ENCODE measurements at places on chromosomes 7 and 10.
A peak's percentile ranks its signal among the peaks of the same experiment; 100 is the strongest.

DNA sequence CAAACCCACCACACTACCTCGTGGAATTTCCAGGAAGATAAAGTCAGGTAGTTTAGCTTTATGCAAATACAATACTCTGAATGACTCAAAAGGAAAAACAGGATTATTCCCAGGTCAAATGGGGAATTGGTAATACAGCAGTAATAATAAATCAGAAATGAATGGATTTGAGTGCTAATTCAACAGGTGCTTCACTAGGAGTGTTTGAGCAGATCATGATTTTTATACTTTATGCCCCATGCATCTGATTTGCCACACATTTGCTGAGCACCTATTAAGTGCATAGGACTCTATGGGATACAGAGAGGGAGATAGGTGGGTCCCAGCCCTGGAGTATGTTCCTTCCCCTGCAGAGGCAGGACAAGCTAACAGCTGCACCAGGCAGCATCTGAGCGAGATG, 381.4 kb upstream of the PODXL start:
- no peaks in the 10 kb centered on the region for H3K4me1 ChIP-seq
- DNase-seq = no peak

- no peak overlapping the region for H3K27ac ChIP-seq
- H3K27me3 ChIP-seq = no peaks in the 10 kb centered on the region
- no peak for DNase-seq
- no peaks in the 10 kb centered on the region for H3K4me1 ChIP-seq
Measured at GRCh38 chr10:70805619-70806215, 10.0 kb upstream of the SGPL1 start.

- H3K36me3 ChIP-seq = no peaks in the 10 kb centered on the region
- no peak overlapping the region for H3K4me3 ChIP-seq
- H3K27ac ChIP-seq = no peak overlapping the region
- no peaks in the 10 kb centered on the region for H3K4me1 ChIP-seq
- no peaks in the 10 kb centered on the region for H3K27me3 ChIP-seq
Measured at GRCh38 chr10:42984761-42985325, 92.0 kb upstream of the RET start.

- no peak for DNase-seq
- no peak overlapping the region for H3K27ac ChIP-seq
- H3K27me3 ChIP-seq = no peaks in the 10 kb centered on the region
- no peak overlapping the region for H3K4me3 ChIP-seq
Measured at GRCh38 chr7:85833066-85833465, 646.2 kb upstream of the SEMA3D start.

DNA sequence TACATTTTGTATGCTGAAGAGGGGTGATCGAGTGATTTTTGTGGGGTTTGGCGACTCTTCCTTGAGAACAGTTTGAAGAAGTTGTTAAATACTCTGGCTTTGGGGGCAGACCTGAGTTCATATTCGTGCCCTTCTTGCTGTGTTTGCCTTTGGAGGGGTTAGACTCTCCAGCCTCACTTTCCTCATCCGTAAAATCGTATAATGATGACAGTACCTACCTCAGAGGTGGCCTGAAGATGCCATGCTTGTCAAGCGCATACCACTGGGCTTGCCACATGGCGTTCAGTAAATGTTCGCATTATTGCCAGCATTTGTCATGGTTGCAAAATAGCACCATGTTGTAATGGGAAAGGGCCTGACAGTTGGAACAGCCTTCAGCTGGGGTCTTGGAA, 1.3 kb downstream of the STK17A start:
- peak overlapping the region; percentile 94 for H3K27ac ChIP-seq
- no peaks in the 10 kb centered on the region for H3K36me3 ChIP-seq

All from effector memory CD4-positive, alpha-beta T cell (primary cell).